ENCODE measurements at places on chromosomes 16 and 17.

DNA sequence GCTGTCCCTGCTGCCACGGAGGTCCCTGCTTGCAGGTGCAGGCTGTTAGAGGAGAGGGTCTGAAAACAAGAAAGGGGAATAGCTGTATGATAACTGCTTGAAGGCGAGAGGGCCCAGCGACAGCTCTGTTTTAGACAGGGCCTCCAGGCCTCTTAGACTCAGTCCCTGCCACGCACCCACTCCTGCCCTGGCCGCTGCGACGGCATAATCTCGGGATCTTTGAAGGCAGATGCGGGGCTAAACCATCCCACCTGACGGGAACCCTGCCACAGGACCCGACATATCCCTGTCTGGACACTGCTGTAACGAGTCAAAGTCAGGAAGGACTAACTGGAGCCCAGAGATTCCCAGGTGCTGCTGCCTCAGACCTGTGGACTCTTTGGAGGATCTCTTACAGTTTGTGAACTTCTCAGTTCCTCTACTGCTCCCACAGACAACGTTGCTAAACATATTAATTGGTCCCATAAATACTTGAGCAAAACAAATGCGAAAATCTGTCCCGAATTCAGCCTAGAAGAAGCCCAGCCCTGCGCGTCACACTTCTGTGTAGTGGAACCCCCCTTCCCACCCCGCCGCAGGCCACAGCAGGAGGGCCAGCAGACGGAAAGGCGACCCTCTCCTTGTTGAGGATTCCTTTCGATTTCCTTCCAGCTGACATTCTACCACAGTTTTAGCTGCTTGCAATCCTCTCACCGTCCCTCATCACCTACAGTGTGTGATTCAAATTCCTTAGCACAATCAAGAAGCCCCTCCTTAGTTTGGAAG, 998 bp upstream of the TMEM11 start:
- DNase-seq, result no peak

DNA sequence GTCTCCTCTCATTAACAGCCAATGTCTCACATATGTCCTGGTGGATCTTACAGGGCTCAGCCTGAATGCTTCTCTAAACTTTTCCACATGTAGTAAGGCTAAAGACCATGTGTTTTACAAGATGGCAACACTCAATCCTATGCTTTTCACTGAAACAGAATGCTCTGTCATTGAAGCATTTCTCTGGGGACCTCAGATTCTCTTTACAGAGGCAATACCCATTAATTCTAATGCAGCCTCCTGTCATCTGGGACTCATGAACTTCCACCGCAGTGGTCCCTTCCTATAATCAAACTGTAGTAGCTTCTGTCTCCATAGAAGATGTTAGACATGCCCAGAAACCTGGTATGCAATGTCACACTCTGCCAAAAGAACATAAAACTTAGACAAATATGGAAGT, 926.6 kb upstream of the RBFOX1 start:
- DNase-seq, result no peak

GRCh38 chr17:63549289-63549945, 860 bp upstream of the DCAF7 start:
- no peak for DNase-seq

DNA sequence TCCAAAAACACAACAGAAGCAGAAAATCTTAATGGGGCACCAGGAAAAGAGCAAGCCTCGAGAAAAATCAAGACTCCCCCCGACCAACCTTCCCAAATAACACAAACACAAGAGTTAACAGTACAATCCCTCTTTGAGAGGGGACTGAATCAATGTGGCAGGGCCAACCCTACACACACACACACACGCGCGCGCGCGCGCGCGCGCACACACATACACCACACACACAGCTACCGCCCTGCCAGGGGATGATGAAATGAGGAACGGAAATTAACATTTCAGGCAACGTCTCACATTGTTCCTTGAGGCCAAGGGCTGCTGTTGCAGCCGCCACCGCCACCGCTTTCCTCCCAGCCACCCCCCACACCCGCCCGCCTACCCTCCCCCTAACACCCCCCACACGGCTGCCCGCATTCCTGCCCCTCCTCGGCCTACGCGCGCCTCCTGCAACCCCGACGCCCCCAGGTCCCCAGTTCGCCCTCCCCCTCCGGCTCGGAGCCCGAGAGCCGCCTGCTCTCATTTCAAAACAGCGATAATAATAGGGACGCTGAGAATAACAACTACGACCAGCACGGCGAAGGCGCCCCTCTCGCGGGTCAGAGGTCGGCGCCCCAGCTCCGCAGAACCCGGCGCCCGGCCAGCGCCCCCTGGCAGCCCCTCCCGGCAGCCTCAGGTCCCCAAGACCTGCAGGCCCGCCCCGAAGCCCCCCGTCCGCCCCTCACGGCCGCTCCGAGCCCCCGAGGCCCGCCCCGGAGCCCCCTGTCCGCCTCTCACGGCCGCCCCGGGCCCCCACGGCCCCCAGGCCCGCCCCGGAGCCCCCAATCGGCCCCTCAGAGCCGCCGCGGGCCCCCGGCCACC, 1.1 kb downstream of the ANKRD11 start:
- DNase-seq, result peak; percentile 64

- no peak for DNase-seq
Observed at GRCh38 chr16:60405286-60405685, 1631.0 kb downstream of the CDH8 start.

GRCh38 chr17:81453712-81454111, 58.5 kb downstream of the BAHCC1 start:
- no peak for DNase-seq

DNA sequence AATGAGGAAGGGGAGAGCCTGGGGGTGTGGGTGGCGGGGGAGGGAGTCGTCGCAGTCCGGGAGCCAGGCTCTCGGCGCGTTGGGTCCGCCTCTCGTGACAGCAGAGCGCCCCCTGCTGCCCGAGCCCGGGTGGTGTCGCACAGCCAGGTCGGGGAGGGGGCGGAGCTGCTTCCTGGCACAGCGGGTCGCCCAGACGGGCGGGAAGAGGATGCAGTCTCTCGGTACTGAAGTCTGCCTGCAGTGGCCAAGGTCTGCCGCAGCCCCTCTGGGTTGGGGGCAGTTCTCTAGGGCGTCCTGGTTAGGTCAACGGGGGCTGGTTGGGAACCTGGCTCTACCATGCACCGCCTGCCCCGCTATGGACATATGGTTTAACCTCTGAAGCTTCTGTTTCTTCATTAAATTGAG, 38.2 kb upstream of the CCDC182 start:
- DNase-seq, result no peak

DNA sequence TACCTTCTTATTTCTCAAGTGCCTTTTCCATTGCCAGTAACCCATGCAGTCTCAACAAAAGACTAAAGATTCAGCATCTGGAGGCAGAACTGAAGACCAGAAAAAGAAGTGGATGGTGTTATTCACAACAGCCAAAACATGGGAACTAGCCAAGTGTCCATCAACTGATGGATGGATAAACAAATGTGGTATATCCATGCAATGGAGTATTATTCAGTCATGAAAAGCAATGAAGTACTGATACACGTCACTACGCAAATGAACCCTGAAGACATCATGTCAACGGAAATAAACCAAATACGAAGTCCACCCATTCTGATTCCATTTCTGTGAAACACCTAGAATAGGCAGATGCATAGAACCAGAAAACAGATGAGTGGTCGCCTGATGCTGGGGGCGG, 25.6 kb downstream of the GAS7 start:
- no peak for DNase-seq

DNA sequence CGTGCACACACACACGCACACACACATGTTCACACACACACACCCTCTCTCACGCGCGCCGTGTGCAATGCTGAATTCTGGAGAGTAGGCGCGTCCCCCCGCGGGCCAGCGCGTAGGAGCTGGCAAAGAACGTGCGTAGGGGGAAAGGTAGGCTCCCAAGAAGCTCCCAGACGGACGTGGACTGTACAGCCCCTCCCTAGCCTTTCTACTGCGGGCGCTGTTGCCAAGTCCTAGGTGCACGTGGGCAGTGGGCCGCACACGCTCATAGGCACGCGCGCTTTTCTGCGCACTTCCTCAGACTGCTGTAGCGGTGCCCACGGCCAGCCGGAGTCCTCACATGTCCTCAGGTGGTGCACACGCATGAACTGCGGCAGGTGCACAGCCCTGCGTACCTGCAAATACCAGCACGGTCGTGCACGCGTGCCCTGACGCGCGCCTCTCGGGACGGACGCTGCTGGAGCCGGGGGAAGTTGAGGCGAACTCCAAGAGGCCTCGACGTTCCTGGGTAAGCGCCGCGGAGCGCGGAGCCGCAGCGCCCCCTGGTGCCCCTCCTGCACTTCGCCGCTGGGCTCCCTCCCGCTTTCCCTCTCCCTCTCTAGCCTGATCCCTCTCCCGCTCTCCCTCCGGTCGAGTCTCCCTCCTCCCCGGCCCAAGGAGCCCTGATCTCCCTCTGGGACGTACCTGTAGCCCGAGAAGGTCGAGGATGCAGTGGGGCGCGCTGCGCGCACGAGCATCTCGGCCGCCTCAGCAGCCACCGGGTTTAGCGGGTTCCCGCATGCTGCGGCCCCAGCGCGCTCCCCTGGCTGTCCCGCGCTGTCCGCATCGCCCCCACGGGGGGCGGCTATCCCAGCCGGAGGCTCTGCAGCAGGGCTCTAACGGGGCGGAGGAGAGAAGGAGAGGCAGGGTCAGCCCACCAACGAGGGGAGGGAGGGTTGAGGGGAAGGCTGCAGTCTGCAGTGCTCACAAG, 749 bp downstream of the GRIN2A start:
- no peak for DNase-seq

- DNase-seq, result no peak
Observed at GRCh38 chr17:9162275-9162985, 141.1 kb downstream of the NTN1 start.

- DNase-seq, result no peak
Observed at GRCh38 chr17:6688944-6689343, 24.2 kb downstream of the SLC13A5 start.

GRCh38 chr16:12435730-12436129, 368.0 kb downstream of the CPPED1 start:
- no peak for DNase-seq

GRCh38 chr17:14622615-14623101, 321.8 kb downstream of the HS3ST3B1 start:
- DNase-seq, result no peak

DNA sequence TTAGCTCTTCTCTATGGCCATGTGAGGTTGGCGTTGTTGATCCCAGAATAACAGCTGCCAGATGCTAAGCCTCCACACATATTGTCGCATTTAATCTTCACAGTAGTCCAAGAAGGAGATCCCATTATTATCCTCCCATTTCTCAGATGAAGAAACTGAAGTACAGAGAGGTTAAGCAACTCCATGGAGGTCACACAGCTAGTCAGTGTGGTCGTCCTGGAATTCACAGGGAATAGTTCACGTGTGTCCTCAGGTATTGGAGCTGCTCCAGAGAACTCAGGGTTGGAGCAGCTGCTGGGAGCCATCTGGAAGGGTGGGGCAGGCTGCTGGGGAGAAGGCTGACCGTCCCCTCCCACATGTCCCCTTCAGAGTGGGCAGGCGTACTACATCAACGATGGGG, 19.5 kb downstream of the SDR42E2 start:
- no peak for DNase-seq

DNA sequence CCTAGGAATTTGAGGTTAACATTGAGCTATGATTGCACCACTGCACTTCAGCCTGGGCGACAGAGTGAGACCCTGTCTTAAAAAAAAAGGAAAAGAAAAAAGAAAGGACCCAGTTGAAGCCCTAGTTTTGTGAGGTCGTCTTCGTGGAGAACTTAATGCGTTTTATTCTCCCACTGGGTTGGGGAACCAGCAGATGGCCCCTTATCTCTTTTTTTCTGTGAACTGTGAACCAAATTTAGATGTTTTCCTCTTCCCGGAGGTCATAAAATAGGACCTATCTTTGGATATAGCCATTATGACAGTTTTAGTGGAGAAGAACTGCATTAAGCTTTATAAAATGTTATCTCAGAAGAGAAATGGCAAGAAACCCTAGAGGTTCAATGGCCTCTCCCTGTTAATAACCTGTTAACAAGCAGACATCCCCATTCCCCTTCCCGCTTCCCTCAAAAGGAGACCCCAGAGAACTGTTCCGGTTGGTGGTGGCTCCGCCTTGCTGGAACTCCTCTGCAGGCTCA, 23.5 kb downstream of the KIAA0513 start:
- DNase-seq, result no peak

DNA sequence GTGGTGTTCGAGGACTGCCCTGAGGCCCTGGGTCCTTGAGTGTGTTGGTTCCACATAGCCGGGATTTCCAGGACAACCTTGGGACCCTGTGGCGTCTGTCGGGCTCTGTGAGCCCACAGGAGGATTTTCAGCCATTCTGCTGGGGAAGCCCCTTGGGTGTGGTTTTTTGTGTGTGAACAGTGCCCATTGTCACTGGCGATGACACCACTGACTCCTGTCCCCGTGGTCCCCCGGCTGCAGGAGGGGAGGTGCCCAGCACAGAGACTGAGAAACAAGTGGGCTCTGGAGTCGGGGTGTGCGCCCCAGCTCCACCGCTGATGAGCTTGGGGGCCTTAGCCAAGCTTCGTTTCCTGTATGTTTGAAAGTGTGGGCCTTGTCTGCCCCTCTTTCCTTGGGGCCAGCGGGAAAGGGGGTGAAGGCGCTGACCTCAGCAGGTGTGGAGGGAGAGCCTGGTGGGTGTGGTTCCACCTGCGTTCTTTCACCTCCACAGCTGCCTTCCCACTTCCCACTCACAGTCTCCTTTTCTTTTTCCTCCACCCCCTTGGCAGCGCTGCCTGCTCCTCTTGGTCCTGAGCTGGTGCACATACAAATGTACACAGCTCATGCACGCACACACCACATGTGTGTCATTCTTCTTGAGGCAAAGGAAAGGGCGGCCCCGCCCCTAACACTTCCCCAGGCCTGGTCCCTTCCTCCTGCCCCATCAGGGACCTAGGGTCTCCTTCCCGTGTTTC, 16.1 kb downstream of the MGRN1 start:
- no peak for DNase-seq

DNA sequence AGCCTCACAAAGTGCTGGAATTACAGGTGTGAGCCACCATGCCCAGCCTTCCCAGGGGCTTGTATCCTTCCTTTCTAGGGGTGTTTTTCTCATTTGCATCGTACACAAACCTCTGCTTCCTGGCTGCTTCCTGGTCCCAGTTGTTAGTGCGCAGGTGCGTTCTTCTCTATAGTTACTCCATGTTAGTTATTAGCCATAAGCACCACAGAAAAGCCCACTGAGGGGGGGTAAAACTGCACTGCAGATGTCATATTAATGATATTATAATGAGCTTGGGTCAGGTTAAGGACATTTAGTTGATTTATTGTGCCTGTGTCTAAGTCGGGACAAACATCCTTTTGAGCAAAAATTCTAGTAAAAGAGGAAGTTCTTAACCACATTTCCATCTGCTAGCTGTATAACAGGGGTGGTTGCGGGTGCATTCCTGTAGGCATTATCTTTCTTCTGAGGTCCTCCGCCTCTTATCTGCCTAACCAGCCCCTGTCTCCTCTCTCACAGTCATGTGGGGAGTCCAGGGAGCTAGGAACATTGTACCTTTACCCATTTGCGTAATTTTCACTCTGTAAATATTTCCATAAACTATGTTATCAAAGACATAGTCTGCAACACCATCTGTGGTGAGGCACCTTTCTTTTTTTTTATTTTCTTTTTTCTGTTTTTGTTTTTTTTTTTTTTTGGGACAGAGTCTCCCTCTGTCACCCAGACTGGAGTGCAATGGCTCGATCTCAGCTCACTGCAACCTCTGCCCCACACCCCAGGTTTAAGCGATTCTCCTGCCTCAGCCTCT, 23.6 kb upstream of the ATF7IP2 start:
- DNase-seq, result no peak
